Spinal cord (tissue), 10 donors: ENCODE measurements at places on chromosomes 7 and 10. TPM values are rescaled to one million over a fixed set of nuclear protein-coding genes. Genes with fewer than 3 reads are reported as not detected.

The PHKG1 gene
- total RNA-seq = 7.9 TPM

The NACAD gene
- 14.1 TPM for total RNA-seq

DNA sequence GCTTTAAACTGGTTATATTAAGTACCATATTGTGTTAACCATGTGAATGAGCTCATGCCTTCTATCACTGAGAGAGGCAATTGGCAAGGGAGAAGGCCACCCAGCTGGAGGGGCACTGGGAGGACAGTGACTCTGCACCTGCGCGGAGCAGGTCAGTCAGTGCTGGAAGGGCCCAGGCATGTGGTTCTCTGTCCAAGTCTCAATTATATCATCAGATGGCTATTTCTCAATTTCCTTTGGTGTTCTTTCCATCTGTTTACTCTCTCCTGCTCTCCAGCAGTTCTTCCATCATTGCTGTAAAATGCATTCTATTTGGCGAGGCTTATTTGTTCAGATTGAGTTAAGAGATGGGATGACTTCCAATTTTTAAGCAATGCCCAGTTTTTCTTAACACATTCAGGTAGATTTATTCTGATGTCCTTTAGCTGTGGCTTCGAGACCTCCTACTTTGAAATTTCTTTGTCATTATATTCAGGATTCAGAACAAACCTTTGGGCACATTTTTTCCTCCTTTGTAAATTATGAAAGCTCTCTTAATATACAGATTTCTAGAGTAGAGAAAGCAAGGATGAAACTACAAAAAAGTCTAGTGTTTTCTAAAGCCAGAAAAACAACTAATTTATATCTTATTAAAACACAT is 159.3 kb downstream of the BMPER start:
- H3K4me1 ChIP-seq = peaks cover 10% of the 10 kb centered on the region
- peak; percentile 40 for DNase-seq
- H3K27ac ChIP-seq = no peak overlapping the region
- H3K36me3 ChIP-seq = no peaks in the 10 kb centered on the region
- H3K27me3 ChIP-seq = no peaks in the 10 kb centered on the region

- H3K36me3 ChIP-seq = no peaks in the 10 kb centered on the region
- H3K4me1 ChIP-seq = no peaks in the 10 kb centered on the region
- no peaks in the 10 kb centered on the region for H3K27me3 ChIP-seq
- DNase-seq = no peak
Measured at GRCh38 chr10:82071231-82071630, 196.2 kb downstream of the NRG3 start.

DNA sequence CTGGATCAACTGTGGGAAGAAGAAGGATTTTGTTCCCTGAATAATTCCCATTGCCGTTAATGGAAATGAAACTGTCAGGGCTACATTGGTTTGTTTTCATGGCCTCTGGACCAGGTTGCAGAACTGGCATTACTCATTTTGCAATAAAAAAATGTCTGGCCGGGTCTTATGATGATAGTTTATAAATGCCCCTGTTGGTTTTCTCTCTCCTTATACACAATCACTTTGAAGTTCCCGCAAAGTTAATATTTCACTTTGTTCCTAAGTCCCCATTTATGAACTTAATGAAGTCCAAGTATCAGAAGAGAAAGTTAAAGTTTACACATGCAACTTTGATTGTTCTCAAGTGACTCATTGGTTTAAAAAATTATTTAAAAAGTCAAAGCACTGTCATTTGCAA is 150.7 kb upstream of the PRR15 start:
- no peak overlapping the region for H3K4me3 ChIP-seq
- no peaks in the 10 kb centered on the region for H3K27me3 ChIP-seq
- no peak for DNase-seq
- H3K4me1 ChIP-seq = no peaks in the 10 kb centered on the region
- H3K27ac ChIP-seq = no peak overlapping the region

GRCh38 chr10:15997313-15997712 is 137.0 kb upstream of the MINDY3 start:
- no peak overlapping the region for H3K27ac ChIP-seq
- H3K27me3 ChIP-seq = no peaks in the 10 kb centered on the region
- no peaks in the 10 kb centered on the region for H3K4me1 ChIP-seq
- H3K4me3 ChIP-seq = no peak overlapping the region
- no peak for DNase-seq

DNA sequence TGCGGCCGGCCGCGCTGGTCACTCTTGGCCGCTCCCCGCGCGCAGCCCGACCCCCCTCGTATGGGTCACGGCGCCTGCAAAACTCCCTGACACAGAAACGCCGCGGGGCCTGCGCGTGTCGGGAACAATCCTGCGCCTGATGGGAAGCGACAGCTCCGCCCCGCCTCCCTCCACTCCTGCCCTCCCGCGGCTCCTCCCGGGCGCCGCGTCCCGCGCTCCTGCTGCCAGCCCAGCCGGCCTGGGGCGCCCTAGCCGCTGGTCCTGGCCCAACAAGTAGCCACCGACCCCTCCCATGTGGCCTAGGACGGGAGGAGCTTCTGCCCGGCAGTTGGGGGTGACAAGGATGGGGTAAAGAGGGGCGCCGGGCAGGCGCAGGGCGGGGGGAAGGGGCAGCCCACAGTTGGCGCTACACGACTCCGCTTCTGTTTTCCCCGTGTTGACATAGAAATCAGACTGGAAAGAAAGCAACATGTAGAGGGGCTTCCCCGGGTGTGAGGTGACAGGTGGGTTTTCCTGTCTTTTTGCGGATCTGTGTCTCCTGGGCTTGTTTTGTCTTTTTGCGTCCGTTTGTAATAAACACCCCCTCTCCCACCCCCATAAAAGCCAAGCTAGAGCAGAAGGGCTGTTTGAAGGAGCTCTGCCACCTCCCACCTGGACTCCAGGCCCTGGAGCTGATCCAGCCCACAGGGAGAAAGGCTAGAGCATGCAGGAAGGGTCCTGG is 35.1 kb upstream of the PAX2 start:
- no peaks in the 10 kb centered on the region for H3K36me3 ChIP-seq
- no peak for DNase-seq
- no peak overlapping the region for H3K4me3 ChIP-seq
